ENCODE measurements at places on chromosomes 13 and 19.

- no peak overlapping the region for H3K4me3 ChIP-seq
- no peak for DNase-seq
- no peaks in the 10 kb centered on the region for H3K36me3 ChIP-seq
- H3K27me3 ChIP-seq: no peaks in the 10 kb centered on the region
Observed at GRCh38 chr13:69793783-69794453, 313.7 kb upstream of the ATXN8OS start.

DNA sequence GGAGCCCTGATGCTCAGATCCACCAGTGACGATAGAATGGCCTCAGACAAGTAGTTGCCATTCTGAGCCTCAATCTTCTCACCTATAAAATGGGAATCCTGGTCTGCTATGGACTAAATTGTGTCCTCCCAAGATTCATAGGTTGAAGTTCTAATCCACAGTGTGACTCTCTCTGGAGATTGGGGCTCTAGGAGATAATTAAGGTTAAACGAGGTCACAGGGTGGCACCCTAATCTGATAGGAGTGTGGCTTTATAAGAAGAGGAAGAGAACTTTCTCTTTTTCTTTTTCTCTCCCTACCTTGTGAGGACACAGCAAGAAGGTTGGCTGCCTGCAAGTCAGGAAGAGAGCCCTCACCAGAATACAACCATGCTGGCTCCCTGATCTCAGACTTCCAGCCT is 214.1 kb downstream of the KATNAL1 start:
- no peaks in the 10 kb centered on the region for H3K36me3 ChIP-seq
- no peaks in the 10 kb centered on the region for H3K27me3 ChIP-seq
- DNase-seq: no peak

DNA sequence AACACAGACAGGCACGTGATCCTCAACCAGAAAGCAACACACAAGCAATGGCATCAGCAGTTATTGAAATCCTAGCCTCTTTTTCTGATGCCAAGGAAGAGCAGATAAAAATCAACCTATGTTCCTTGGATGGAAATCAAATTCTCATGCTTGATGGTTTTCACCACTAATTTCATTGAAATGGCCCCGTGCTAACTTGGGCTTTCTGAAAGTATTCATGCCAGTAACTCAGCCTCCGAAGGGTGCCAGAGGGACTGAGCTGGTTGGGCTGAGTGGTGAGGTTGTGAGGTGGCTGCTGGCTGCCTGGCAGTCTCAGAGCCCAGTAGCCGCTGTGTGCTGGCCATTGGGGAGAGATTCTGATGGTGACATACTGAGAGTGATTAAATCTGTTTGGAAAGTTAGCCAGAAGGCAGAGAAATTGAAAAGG is 309.3 kb downstream of the DCT start:
- H3K27me3 ChIP-seq: no peaks in the 10 kb centered on the region
- no peak overlapping the region for H3K4me3 ChIP-seq
- no peak for DNase-seq
- no peaks in the 10 kb centered on the region for H3K4me1 ChIP-seq
- H3K36me3 ChIP-seq: no peaks in the 10 kb centered on the region

DNA sequence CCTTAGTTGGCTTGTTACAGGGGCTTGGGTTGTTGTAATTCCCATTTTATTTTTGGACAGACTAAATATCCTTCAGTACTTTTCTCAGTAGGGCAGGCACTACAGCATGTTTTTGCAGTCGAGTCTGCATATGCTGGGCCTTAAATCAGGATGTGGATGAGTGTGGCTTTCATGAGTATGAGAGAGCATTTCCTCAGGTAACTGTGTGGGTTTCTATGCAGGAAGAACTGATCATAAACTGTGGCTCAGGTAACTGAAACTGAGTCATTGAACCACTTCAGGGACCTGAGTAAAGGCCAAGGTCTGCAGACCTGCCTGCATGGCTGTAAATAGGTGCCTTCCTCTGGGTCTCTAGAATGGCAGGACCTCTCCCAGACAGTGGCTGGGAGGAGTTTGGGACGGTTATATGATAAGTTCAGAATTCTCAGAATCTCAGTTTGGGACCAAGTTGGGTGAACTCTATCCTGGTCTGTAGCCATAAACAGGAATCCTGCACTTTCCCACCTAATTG is 112.1 kb downstream of the ZNF737 start:
- H3K4me3 ChIP-seq: no peak overlapping the region
- DNase-seq: no peak
- no peak overlapping the region for H3K27ac ChIP-seq
- H3K27me3 ChIP-seq: no peaks in the 10 kb centered on the region
- H3K36me3 ChIP-seq: no peaks in the 10 kb centered on the region

GRCh38 chr13:30906411-30907051 is 460 bp downstream of the MEDAG start:
- H3K4me3 ChIP-seq: no peak overlapping the region
- no peaks in the 10 kb centered on the region for H3K4me1 ChIP-seq
- peaks cover 5% of the 10 kb centered on the region for H3K27me3 ChIP-seq
- no peak for DNase-seq

DNA sequence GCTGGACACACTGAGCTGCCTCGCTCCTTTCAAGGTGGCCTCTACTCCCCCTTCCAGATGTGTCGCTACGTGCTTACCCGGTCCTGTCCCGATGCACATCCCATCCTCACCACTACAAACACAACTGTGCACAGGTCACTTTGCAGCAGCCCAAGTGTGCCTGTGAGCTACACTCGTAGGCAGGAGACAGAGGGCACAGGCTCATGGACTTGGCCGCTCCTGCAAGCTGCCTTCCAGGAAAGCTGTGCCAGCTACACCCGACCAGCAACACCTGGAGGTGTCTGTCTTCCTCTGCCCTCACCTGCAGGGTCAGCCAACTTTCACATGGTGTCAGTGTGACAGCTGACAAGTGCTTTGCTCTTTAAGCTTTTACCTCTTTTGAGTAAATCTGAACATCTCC is 15.4 kb downstream of the CARS2 start:
- H3K4me3 ChIP-seq: no peak overlapping the region
- no peaks in the 10 kb centered on the region for H3K36me3 ChIP-seq
- DNase-seq: no peak
- H3K27me3 ChIP-seq: no peaks in the 10 kb centered on the region

DNA sequence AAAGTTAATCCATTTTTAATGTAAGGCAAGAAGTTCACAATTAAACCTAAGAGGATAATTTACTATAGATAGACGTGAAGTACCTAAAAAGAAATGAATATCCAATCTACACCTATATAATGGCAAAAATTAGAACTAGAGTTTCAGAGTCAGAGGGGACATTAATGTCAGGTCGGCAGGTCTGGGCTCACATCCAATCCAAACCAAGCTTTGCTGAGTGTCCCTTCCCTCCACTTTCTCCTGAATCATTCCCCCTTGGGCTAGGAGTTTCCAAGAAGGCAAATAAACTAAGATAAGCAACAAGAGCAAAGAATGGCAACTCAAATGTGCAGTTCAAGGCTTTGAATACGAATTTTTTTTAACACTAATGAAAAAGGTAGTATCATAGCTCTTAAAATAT is 2.9 kb downstream of the FLT3 start:
- H3K27ac ChIP-seq: no peak overlapping the region
- DNase-seq: no peak
- peaks cover 16% of the 10 kb centered on the region for H3K27me3 ChIP-seq
- no peak overlapping the region for H3K4me3 ChIP-seq

- H3K4me3 ChIP-seq: peak overlapping the region; percentile 50
- peak overlapping the region; percentile 61 for H3K27ac ChIP-seq
- peaks cover 63% of the 10 kb centered on the region for H3K4me1 ChIP-seq
- no peaks in the 10 kb centered on the region for H3K27me3 ChIP-seq
- no peaks in the 10 kb centered on the region for H3K36me3 ChIP-seq
- no peak for DNase-seq
Observed at GRCh38 chr19:9862938-9863337, 27.8 kb downstream of the PIN1 start.

DNA sequence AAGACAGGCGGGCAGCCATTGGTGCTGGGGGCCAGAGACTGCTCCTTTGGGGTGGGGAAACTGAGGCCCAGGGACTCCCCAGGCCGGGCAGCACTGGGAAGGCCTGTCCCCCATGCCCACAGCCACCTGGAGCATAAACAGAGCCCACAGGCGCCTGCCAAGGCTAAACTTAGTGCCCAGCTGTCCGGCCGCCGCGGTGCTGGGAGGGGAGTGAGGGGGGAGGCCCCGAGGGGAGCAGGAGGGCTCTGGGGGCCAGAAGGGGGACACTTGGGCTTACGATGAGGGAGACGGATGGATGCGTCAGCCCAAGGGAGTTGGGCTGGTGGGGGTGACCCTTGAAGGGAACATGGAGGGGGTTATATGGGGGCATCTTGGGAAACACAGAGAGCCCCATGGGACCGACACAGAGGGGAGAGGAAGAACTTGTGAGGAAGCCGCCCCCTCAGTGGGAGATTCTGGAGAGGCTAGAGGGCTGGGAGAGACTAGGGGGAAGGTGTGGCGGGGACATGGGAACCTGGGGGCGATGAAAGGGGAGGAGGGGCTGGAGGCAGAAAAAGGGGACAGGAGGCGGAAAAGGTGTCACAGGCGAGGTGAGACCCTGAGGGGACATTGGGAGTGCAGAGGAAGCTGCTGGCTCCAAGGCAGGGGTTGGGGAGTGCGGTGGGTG is 2.2 kb downstream of the CERS1 start:
- no peaks in the 10 kb centered on the region for H3K36me3 ChIP-seq
- no peaks in the 10 kb centered on the region for H3K27me3 ChIP-seq
- no peak overlapping the region for H3K27ac ChIP-seq
- no peak for DNase-seq
- no peaks in the 10 kb centered on the region for H3K4me1 ChIP-seq

DNA sequence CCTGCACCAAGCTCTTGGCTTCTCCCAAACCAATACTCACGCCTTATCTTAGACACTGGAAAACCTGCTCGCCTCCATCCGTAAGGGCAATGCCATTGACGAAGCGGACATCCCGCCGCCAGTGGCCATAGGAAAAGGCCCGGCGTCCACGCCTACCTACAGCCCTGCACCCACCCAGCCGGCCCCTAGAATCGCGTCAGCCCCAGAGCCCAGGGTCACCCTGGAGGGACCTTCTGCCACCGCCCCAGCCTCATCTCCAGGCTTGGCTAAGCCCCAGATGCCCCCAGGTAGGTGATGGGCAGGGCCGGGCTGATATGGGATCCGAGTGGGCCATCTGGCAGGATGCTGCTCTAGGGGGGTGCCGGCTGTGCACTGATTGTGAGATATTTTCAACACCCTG is 7.4 kb downstream of the CC2D1A start:
- no peak overlapping the region for H3K4me3 ChIP-seq
- H3K4me1 ChIP-seq: no peaks in the 10 kb centered on the region
- no peak overlapping the region for H3K27ac ChIP-seq

- peak overlapping the region; percentile 30 for H3K27ac ChIP-seq
- no peaks in the 10 kb centered on the region for H3K36me3 ChIP-seq
- no peaks in the 10 kb centered on the region for H3K27me3 ChIP-seq
- no peak for DNase-seq
Observed at GRCh38 chr19:46861691-46862502, 1.1 kb downstream of the ARHGAP35 start.

- no peaks in the 10 kb centered on the region for H3K27me3 ChIP-seq
- no peaks in the 10 kb centered on the region for H3K36me3 ChIP-seq
- DNase-seq: no peak
- no peak overlapping the region for H3K27ac ChIP-seq
Observed at GRCh38 chr13:45226024-45226423, 25.2 kb upstream of the KCTD4 start.

- no peak overlapping the region for H3K4me3 ChIP-seq
- H3K27ac ChIP-seq: no peak overlapping the region
- H3K36me3 ChIP-seq: no peaks in the 10 kb centered on the region
- H3K4me1 ChIP-seq: no peaks in the 10 kb centered on the region
- no peaks in the 10 kb centered on the region for H3K27me3 ChIP-seq
- no peak for DNase-seq
Observed at GRCh38 chr13:71242201-71242600, 624.8 kb downstream of the DACH1 start.

GRCh38 chr19:31761281-31761913 is 412.2 kb upstream of the TSHZ3 start:
- H3K4me1 ChIP-seq: no peaks in the 10 kb centered on the region
- H3K27ac ChIP-seq: no peak overlapping the region
- no peaks in the 10 kb centered on the region for H3K36me3 ChIP-seq
- H3K27me3 ChIP-seq: no peaks in the 10 kb centered on the region
- DNase-seq: no peak

- H3K36me3 ChIP-seq: peaks cover 28% of the 10 kb centered on the region
- peaks cover 10% of the 10 kb centered on the region for H3K4me1 ChIP-seq
- H3K4me3 ChIP-seq: no peak overlapping the region
- H3K27me3 ChIP-seq: no peaks in the 10 kb centered on the region
Observed at GRCh38 chr19:45147835-45148676, 12.7 kb downstream of the NKPD1 start.

DNA sequence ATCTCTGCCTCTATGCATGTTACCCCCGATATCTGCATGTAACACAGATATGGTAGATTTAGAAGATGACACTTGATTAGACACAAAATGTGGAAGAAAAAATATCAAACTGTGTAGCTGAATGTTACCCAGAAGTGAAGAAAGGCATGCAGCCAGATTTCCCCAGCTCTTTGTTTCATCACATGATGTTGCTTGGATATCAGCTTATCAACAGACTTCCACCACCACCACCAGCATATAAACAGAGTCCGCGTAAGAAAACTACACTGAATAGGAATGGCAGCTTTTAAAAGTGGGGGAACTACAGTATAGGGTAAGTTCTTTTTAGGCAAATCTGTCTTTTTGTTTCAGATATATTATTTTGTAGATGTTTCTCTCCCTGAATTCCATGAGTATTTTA is at the start of gene FAM216B:
FAM216B (plus strand) TSS at position 233 of the 400 bp plus-strand sequence. CDS start 2,484 bp downstream, outside the sequence.
- no peak within 1 kb of the TSS for H3K27ac ChIP-seq
- no peak for DNase-seq
- H3K4me3 ChIP-seq: no peak within 1 kb of the TSS
- no peaks in the 10 kb centered on the region for H3K4me1 ChIP-seq

DNA sequence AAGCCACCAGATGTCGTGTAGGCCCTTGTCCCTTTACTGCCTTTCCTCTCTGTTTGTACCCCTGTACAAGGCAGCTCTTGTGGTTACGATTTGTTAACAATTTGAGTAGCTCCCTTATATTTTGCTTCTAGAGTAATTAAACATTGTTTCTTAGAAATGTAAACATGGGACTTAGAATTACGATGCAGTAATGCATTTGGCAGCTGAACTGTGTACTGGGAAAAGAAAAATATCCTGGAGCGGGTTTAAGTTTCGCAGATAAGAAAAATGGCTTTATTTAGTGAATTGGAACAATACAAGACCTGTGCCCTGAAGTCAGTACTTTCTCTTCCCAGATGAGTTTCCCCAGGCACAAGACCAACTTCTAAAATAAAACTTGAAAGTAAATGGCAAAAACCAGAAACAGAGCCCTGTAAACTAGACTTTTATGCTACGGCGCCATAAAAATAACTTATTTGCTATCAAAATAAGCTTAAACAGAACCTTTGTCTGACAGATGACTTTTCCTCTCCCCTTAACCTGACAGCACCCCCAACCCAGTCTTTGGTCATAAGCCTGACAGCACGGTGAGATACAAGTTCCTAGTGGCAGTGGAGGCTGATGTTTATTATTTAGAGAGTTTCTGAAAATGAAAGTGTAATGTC is 63.0 kb downstream of the LRCH1 start:
- no peaks in the 10 kb centered on the region for H3K27me3 ChIP-seq
- H3K36me3 ChIP-seq: no peaks in the 10 kb centered on the region
- DNase-seq: no peak
- H3K4me1 ChIP-seq: peaks cover 4% of the 10 kb centered on the region

DNA sequence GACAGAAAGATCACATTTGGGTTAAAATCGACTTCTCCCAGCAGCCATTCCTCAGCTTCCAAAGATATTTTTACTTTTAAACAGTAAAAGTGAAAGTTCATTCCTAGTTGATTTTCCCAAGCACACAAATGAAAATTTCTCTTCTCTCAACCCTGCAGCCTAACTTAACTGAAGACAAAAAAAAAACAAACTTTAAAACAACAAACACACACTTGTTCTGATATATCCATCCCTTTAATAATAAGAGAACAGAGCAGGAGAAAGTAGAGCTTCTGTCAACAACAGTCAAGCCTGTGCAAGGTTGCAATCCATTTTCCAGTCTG is 72.9 kb downstream of the STK24 start:
- no peaks in the 10 kb centered on the region for H3K36me3 ChIP-seq
- no peaks in the 10 kb centered on the region for H3K27me3 ChIP-seq
- peaks cover 26% of the 10 kb centered on the region for H3K4me1 ChIP-seq
- no peak overlapping the region for H3K27ac ChIP-seq
